ENCODE measurements at places on chromosomes 16 and 17.

- no peak for DNase-seq
Measured at GRCh38 chr17:44389723-44390202, 314 bp upstream of the ITGA2B start.

- DNase-seq, result no peak
Measured at GRCh38 chr17:45828582-45829133, 16.0 kb upstream of the SPPL2C start.

- DNase-seq, result no peak
Measured at GRCh38 chr17:29709866-29710519, 87.3 kb upstream of the CORO6 start.

GRCh38 chr16:74603848-74604247 is 3.1 kb downstream of the GLG1 start:
- no peak for DNase-seq

DNA sequence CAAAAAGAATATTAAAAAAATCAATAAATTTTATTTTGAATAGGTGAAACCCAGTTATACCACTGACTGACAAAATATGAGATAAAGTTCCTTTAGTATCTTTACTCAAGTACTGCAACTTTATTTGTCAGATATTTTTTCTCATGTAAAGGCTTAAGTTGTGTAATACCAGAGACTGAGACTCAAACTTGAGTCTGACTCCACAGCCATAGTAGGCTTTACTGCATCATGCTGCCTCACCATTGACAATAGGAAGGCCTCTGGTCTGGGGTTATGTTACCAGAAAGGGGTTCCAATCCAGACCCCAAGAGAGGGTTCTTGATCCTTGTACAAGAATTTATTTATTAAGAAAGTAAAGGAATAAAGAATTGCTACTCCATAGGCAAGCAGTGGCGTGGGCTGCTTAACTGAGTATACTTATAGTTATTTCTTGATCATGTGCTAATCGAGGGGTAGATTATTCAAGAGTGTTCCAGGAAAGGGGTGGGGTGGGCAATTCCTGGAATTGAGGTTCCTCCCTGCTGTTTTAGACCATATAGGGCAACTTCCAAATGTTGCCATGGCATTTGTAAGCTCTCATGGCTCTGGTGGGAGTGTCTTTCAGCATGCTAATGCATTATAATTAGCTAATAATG is 187.4 kb upstream of the WSB1 start:
- no peak for DNase-seq

- DNase-seq, result peak; percentile 59
Measured at GRCh38 chr17:5418858-5419355, 555 bp downstream of the NUP88 start.
